ENCODE measurements at places on chromosomes 11 and 22.

DNA sequence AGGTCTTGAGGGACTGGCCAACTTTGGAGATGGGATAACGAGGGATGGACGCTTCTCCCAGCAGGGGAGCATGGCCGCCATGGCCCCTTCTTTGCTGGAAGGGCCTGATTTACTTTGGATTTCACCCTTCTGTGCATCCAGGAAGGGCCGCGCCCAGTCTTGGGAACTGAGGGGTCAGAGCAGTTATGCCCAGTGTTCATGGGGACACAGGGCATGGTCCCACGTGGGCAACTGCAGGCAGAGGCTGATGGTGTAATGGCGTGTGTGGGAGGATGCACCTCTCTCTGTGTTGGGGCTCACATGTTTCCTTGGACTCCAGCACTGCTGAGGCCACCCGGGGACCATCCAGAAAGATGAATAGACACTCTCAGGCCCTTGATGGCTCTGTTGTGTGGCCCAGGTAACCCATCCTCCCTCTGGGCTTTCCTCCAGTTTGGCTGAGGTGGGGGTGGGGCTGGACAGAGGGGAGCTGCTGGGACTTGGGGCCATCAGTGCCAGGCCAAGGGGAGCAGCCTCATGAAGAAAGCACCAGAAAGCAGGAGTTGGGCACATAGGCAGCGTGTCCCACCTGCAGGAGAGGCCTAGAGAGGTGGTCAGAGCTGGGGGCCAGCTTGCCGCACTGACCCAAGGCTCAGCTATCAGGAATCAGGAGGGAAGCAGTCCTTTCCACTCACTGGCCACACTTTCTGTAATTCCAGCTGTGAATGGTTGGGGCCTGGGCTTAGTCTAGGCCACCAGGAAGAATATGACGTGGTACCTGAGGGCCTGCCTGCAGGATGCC, 1033.9 kb downstream of the TBC1D22A start:
- DNase-seq = no peak

DNA sequence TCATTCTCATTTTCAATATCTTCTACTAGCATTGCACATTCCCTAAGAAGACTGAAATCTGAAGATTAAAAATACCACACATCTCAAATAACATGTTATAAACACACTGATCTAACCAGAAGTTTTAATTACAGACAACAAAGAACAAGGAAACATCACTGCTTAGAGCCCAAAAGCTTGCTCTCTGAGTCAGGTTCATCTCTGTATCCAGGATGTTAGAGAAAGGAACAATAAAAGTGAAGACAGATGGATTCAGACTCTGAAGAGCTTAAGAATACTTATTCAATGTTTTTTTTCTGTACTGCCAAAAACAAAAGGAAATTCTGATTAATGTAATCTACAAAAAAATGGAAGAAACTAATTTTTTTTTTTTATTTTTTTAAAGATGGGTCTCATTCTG, 16.5 kb downstream of the RDX start:
- DNase-seq = no peak

GRCh38 chr22:43343262-43343669, at the start of gene SCUBE1:
Gene SCUBE1, minus strand, starts transcription at chr22:43343372. Its CDS starts 111 bp downstream, at chr22:43343261.
- peak; percentile 17 for DNase-seq

DNA sequence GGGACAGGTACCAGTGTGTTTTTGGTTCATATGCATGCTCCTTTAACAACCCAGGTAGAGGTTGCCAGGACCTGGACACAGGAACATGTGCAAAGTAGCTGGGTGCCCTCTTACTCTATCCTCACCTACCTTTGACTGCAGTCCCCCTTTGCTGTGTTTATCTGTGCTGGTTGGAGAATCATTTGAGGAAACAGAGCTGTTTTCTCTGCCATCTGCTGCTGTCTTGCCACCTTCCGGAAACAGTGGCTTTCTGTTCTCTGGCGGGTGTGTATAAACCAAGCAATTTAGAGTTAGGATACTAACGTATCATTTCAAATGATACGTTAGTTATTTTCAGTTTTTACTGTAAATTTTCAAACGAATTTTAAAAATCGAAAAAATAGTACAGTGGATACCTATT, 171.9 kb upstream of the TTC12 start:
- DNase-seq = no peak

DNA sequence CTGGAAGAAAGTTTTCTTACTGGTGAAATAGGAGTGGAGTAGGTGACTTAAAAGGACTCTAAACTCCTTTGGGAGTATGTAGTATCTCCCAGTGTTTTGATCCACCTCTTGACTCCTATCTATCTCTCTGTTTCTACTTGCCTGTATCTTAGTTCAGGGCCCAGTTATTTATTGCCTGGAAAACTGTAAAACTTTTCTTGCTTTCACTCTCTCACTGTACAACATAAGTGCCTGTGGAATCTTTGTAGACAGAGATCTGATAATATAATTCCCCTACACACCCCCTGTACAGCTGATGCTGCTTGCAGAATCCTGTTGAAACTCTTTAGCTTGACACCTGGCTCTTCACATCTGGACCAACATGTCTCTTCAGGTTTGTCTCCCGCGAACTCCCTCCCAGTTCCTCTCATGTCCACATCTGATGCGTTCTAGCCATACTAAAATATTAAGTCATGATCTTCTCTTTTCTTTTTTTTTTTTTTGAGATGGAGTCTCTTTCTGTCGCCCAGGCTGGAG, 26.5 kb upstream of the SESN3 start:
- no peak for DNase-seq

DNA sequence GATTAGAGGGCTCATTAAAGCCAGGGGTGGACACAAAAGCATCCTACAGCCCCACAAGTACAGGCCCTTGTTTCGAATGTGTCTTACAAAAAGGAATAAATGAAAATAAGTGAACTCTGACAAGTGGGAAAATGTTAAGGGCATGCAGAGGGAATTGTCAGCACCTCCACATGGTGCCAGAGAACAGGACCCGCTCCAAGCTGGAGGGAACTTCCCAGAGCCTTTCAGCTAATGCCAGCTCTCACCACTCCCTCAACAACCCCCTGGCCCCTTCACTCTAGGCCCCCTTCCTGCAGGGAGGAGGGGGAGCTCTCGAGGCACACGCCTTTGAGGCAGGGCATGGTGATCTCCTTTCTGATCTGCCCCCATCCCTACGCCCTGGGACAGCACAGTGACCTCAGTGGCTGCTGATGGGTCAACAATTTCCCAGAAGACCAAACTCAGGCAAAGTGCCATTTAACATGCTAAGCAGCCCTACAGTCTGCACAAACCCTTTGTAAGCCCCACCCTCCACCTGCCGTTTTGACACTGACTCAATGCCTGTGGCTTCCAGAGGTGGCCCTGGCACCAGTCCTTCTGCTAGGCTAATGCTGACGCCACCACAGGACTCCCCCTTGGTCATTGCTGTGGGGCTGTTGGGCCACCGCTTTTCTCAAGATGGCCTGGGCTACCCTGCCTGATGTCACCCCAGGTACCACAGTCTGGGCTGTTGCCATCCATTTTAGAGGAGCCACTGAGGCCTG, 12.5 kb upstream of the CHST1 start:
- DNase-seq = no peak

DNA sequence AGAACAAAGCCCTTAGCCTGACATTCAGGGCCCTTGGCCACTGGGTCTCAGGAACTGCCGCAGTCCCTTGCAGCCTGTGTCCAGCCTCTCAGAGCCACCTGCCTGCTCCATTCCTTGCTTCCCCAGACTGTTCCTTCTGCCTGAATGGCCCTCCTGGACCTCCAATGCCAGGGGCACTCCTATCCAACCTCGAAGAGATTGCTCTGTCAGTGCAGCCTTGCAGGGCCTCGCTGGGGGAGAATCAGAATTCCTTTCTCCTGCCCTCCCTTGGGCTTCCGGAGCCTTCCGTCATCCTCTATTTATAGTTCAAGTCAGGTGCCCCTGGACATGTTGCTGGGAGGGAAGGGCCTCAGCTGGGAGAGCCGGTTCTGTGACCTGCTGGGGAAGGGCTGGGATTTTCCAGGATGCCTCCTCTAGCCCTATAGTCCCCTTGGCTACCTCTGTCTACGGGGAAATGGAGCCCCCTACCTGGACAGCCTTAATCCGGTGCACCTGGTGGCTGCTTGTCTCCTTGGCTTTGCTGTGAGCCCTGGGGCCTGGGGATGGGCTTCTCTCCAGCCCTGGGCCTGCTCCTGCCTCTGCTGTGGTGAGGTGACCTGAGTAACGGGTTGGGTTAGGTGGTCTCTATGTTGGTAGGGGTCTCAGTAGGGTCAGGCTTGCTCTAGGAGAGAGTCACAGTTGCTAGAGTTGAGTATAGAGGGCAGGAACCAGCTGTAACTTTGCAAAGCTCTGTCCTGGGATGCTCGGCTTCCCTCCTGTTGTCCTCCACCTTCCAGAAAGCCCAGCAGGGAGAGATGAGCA, 45.9 kb upstream of the SYT7 start:
- no peak for DNase-seq

DNA sequence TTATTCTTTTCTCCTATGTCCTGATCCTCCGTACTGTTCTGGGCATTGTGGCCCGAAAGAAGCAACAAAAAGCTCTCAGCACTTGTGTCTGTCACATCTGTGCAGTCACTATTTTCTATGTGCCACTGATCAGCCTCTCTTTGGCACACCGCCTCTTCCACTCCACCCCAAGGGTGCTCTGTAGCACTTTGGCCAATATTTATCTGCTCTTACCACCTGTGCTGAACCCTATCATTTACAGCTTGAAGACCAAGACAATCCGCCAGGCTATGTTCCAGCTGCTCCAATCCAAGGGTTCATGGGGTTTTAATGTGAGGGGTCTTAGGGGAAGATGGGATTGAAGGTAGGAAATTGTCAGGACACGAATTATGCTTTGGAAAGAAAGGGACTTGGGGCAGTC, 843 bp downstream of the OR51T1 start:
- no peak for DNase-seq

- DNase-seq = no peak
These were observed 60.2 kb downstream of the FLRT1 start for GRCh38 chr11:64095949-64096348.

DNA sequence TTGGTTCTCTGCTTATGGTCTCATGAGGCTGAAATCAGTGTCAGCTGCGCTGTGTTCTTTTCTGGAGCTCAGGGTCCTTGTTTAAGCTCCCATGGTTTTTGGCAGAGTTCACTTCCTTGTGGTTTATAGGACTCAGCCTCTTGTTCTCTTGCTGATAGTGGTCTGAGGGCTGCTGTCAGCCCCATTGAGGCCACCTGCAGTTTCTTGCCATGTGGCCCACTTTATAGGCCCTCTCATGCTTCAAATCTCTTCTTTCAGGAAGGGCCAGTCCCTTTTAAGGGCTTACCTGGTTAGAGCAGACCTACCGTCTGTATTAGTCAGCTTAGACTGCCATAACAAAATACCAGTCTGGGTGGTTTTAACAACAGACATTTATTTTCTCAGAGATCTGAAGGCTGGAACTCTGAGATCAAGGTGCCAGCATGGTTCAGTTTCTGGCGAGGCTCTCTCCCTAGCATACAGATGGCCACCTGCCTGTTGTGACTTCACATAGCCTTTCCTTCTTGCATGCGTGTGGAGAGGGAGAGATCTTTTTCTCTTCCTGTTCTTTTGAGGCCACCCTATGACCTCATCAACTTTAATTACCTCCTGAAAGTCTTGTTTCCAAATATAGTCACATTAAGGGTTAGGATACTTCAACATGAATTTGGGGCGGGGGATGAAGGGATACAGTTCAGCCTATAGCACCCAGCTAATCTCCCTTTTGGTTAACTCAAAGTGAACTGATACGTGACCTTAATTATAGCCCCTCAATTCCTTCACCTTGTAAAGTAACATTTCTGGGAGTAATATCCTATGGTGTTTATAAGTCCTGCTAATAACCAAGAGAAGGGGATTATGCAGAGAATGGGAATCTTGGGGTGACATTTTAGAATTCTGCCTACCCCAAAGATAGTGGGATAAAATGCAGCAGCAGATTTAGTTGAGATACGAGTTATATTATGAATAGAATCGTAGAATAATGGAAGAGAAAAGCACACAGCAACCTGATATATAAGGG, 131.8 kb downstream of the UVRAG start:
- DNase-seq = no peak

DNA sequence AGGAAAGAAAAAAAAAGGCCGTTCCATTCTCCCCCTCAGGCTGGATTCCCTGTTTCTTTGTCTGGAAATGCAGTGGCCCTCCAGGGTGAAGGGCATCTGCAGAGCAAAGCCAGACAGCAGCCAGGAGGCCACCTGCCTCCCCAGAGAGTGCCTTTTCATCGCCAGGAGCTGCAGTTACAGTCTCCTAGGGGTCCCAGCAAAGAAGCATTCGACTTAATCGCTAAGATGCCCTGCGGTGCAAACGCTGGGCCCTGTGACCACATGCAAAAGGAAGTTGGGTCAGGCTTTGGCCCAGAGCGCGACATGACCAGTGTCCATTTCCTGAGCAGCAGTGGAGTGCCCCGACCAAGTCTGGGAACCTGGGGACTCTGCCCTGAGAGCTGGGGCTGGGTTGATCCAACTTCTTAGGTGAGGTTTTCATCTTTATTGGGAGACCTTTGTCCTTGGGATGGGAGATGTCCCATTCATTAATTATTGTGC, 304.6 kb downstream of the OPCML start:
- DNase-seq = no peak

GRCh38 chr11:32090545-32091370, at the start of gene RCN1:
Gene RCN1, plus strand, starts transcription at chr11:32091074. Its CDS starts 123 bp downstream, at chr11:32091197.
- no peak for DNase-seq

DNA sequence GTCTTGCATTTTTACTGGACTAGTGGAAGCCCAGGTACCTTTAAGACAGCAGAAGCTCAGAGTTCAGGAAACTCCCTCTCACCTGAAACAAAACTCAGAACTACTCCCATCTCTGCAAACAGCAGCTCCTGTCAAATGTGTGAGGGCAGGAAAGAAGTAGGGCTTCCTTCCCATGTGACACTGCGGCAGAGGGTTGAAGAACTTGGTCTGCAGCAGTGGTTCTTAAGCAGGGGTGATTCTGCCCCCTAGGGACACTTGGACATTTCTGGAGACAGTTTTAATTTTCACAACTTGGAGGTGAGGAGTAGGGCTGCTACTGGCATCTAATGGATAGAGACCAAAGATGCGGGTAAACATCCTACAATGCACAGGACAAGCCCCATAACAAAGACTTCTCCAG, 63.4 kb downstream of the RCN1 start:
- DNase-seq = no peak

DNA sequence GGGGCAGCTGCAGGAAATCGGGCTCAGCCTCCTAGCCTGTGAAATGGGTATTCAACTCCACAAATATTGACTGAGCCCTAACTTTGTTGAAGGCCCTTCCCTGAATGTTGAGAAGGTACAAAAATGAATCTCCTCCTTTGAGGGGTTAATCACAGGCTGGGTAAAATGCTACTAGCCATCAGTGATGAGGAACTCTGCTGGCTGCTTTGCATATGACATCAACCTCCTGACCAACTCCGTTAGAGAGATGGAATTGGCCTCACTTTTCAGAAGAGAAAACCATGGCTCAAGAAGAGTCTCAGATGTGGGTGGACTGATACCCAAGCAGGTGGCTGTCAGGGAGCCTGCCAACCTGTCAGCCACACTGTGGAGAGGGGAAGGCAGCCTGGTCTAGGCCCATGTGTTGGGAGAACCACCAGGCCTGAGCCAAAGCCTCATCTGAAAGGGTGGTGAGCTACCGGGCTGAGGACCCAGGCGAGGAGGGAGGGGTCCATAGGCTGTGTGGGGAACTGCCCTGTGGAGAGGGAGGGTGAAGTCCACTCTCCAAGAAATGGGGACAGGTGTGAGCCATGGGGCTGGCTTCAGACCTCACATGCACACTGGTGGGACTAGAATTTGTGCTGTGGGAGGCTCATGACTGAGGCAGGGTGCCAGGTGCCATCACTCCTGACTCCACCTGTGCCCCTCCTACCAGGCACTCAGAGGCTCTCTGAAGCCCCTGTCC, 11.8 kb downstream of the CDCA5 start:
- no peak for DNase-seq

All from stimulated activated CD4-positive, alpha-beta T cell treated with anti-CD3 and anti-CD28 coated beads, TNF-alpha, amount 100 ng/mL, for 24 hours (primary cell).